SJSA1 (cell line): ENCODE measurements at places on chromosomes 16 and 17. TPM values are rescaled to one million over a fixed set of nuclear protein-coding genes. Genes with fewer than 3 reads are reported as not detected.

DNA sequence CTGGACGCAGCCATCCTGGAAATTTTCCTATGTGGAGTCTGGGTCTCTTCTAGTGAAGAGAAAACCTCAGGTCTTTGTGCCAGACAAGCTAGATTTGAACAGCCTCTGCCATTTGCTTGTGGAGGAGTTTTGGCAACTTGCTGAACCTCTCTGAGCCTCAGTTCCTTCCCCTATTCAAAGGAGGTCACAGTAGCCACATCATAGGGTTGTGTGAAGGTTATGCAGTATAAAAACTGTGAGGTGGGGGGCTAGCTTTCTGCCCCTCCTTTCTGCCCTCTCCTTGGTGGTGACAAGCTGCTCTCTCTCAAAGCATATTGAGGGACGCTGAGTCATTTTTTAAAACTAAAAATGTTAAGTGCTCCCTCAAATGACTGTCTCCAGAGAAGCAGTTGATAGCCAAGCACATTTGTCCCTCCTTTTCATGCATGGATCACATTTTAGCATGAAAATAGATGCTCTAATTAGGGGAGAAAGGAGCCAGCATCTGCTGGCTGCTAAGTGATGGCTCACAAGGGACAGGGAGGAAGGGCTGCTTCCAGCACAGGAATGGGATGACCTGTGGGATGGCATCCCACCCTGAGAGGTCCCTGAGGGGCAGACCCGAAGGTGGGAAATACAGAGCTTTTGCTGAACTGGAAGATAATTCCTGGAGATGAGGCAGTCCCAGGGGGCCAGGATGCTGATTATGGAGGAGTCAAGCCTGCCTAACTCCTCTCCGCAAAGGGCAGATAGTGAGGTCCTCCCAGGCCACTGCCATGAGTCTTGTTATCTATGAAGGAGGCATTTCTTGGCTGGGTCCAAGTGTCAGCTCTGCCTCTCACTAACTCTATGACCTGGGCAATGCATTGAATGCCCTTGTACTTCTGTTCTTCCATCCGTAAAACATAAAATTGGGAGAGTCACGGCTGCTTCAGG, 218.8 kb downstream of the RAB11FIP4 start:
- DNase-seq, result no peak

GRCh38 chr17:75752802-75753513, 12.0 kb downstream of the GALK1 start:
- DNase-seq, result no peak

The PERCC1 gene
- not detected in 2 replicates for total RNA-seq

DNA sequence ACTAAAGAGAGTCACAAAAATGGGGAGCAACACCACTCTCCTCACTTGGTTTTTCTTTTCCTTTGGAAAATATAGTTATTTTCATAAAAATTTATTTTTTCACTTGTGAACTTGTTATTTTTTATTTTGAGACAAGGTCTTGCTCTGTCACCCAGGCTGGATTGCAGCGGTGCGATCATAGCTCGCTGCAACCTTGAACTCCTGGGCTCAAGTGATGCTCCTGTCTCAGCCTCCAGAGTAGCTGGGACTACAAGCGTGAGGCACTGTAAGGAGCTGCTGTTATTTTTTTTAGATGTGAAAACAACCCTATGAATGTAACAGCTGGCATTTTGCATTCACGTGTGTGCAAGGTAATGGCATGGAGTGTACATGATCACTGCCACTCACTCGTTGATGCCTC, 24.9 kb downstream of the LRRC75A start:
- DNase-seq, result no peak

The TNS4 gene
- total RNA-seq, result not detected in 2 replicates

DNA sequence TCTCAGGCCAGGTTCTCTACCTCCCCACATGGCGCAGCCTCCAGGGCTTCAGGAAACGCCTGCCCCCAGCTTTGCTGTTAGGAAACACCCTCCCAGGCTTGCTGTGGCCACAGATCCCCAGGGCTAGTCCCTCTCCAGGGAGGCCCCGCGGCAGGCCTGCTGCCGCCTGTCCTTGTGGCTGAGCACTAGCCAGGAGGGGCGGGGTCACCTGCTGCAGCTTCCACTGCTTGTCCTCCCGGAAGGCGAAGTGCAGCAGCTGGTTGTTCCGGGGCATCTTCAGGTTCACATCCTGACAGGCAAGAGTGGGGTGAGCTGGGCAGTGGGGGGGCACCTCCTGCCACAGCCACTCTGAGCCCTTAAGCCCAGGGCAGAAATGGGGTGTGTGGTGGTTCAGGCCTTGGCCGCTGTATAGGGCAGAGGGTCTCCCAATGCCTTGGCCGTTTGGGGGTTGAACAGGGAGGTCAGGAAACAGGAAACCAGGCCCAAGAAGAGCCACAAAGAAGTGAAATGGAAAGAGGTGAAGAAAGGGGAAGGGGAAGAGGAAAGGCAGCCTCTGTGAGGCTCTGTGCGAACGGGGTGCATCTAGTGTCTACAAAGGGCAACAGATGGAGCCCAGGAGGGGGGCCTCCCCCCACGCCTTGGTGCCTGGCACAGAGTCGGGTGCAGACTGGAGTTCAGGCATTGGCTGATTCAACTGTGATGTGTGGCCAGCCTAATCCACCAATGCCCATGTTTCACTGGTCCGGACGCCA, 2.0 kb downstream of the ROGDI start:
- no peak for DNase-seq

- DNase-seq, result no peak
Measured at GRCh38 chr16:27880287-27880686, 183.2 kb downstream of the GSG1L start.

GRCh38 chr17:3038941-3039340, 24.5 kb downstream of the OR1D5 start:
- no peak for DNase-seq

GRCh38 chr17:40547079-40547784, 18.0 kb downstream of the CCR7 start:
- peak; percentile 50 for DNase-seq

DNA sequence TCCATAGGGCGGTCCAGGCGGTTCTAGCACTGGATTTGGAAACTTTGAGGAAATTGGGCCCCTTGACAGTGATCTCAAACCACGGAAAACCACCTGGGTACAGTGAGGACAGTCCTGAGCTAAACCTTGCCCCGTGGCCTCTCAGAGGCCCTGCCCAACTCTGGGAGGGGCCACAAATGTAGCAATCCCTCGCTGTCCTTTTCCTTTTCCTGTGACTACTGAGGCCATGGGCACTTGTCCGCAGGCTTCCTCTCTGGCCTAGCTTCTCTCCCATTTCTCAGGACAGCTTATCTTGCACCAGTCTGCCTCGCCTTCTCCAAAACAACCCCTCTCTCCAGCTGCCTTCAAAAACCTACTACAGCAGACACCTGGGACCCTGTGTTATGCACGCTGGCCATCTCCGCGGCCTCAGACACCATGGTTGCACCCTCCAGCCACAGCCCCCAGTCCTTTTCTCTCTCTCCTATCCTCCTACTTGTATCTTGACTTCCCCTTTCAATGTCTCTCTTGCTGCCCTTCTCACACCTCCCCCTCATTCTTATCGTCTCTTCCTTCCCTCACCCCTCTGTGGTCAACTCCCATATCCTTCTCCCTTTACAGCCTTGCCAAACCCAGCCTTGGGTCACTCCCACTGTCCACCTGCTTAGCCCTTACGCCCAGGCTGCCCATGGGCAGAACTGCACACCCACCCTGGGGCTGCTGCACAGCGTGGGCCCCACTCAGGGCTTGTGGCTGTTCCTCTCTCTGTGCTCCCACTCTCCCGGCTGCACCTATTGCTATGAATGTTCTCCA, 7.6 kb downstream of the SCPEP1 start:
- no peak for DNase-seq

DNA sequence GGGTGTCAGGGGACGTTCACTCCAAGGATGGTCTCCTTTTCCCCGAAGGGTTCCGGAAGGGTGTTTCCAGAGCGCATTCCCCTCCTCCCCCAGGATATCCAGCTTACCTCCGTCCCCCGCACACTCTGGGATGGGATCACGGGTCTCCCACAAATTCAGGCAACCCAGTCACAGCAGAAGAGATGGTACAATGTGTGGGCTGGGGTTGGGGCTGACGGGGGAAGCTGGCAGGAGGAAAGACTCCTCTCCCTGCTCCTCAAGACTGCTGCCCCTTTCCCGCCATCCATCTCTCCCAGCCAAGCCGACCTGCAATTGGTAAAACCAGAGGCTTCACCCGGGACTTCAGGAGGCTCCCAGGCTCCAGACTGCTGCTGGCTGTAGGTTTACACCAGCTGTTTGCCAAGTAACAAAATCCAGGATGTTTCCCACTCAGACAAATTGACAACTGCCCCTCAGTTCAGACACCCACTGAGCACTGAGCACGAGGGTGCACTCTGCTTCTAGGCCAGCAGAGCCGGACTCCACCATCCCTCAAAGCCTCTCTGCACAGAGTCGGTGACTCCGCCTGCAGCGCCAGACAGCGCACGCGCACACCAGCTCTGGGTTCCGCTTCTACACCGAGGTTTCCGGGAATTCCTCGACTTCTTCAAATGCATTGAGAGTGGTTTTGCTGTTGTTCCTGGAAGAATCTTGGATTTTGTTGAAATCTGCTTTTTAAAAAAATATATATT, 37.7 kb downstream of the ASPA start:
- no peak for DNase-seq

DNA sequence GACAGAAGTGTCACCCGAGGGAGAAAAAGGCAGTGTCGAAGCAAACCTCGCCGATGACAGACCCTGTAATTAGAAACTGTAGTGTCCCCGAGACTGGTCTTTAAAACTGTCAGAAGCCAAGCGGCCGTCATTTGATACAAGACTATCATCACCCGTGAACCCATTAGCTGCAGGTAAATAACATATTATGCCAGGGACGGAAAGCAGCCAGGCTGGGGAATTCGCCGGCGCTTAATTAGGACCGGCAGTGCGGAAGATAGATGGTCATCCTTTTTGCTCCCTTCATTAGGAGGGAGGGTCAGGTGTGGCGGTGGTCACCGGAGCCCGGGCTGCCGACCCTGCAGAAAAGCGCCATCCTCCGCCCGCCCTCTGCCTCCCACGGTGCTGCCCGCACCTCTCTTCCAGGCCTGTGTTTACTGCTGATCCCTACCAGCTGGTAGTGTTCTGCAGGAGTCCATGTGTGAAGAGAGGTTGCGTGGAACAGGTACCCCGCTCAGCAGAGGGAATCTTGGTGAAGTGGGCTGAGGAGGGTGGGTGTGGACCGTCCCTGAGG, 109.4 kb upstream of the GSE1 start:
- no peak for DNase-seq

The KRT40 gene
- total RNA-seq, result not detected in 2 replicates

The ABCC3 gene
- 7.6 and 9.6 TPM in 2 replicates for total RNA-seq

DNA sequence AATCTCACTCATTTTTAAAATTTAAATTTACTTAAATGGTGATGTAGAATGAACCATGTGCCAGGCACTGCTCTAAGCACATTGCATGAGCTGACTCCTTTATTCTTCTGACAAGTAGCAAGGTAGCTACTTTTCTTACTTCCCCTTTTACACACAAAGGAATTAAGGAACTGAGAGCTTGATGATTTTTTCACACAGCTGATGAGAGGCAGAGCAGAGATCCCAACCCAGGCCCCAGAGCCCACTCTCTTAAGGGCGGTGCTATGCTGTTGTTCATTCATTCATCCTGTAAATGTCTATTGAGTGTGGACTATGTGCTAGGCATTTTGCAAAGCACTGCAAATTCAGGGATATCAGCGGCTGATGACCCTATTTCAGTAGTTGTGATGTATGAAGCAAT, 17.9 kb downstream of the SEC14L5 start:
- no peak for DNase-seq

DNA sequence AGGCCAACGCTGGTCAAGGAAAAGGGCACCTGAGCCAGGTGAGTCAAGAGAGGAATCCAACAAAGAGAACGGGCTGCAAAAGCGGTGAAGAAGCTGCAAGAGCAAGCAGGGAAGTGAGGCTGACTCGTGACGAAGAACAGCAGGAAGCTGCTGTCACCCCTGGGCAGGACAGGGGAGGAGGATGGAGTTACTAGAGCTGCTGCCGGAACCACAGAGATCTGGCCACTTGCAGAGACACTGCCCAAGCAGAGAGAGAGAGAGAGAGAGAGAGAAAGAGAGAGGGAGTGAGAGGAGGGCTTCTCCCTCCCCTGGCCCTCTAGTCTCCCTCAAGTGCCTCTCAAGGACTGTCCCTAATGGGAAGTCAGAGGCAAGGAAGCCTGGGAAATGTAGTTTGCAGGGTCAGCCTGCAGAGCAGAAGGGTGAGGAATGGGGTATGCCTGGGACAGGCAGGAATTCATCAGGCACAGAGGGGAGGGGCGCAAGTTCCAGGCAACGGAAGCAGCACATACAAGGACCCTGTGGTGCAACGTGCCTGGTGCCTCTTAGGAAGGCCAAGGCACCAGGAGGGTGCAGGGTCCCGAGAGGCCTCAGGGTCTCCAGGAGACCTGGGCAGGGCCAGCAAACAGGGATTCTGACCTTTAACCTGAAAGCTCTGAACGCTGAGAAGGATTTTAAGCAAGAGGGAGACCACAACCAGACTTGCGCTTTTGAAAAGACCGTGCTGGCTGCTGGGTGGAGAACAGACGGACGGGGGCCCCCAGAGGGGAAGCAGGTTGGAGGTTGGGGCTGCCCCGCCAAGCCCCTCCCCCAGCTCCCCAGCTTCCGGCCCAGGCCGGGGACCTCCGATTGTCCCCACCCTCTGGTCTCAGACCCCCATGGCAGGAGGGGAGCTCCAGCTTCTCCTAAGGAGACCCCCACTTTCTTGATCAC, 45.8 kb upstream of the CIBAR2 start:
- DNase-seq, result no peak

DNA sequence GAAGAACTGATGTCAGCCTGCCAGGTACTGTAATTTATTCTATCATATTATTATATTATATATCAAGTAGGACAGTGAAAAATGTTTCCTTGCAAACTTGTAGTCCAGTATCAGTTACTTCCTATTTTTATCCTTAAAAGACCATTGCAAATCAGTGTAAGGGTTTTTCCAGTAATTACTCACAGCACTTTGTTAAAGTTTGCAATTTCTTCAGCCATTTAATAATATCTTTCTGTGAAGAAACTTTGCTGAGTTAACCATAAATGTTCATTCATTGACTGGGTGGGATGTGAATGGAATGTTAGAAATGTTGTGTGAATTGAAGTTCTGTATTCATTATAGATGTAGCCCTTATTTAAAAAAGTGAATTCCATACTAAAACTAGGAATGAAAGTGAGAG, 26.7 kb downstream of the HAPSTR1 start:
- DNase-seq, result no peak

The AATK gene
- total RNA-seq, result 0.18 TPM in 1 of 2 replicates, not detected in the other

The EPX gene
- total RNA-seq, result not detected in 2 replicates
